Stimulated activated naive CD4-positive, alpha-beta T cell (primary cell): ENCODE measurements at places on chromosomes 7 and 10.

DNA sequence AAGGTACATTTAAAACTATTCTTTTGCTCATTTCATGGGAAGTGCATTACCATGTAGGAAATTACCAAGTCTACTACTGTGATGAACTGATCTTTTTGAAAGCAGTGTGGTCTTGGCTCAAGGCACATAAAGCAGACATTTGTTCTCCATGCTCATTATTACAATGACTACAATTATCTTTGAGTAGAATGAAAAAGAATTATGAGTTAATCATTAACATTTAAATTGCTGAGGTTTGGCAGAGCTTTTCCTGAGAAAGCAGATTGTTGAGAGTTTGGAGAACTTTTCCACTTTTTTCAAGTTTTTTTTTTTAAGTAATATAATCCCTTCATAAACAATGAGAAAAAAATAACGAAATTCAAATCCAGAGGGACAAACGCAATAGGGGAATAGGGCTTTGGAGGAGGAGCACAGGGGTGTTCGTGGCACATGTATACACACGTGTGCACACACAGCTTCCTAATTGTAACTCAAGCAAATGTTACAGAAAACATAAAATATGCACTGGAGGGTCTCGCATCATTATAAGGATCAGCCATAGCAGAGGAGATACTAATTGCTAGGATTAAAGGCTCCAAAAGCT is 8.9 kb upstream of the CUBN start:
- no peak for DNase-seq

DNA sequence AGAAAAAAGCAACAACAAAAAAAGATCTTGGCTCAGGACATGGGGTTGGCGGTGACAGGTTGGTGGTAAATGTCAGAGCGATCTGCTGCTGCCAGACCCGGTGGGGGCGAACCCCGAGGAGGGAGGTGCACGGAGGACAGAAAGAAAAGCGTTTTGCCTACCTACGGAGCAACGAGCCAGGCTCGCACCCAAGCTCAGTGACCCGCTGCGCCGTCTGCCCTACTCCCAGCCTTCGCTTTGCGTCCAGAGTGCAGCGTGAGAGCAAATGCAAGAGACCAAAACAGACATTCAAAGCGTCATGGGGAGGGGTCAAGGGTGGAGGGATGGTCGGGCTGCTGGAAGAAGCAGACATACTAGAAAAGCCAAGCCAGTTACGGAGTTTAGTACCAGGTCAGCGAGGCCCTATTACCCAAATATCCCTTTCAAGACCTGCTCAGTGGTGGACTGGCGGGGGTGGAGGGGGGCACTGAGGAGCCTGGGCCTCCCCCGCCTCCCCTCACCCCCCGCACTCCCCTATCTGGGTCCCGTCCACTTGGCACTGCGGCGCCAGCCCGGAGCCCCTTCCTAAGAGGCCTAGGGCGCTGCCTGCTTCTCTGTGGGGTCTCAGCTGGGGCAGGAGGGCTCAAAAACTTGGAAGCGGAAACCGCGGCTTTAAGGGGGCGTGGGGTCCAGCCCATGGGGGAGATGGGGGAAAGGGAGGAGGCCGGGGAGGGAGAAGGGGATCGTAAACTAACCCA is 66.9 kb downstream of the SLC29A4 start:
- no peak for DNase-seq

- DNase-seq, result no peak
Observed at GRCh38 chr10:96890172-96890513, 58.0 kb downstream of the LCOR start.

- DNase-seq, result no peak
Observed at GRCh38 chr10:77357611-77358310, 279.8 kb downstream of the KCNMA1 start.

- DNase-seq, result no peak
Observed at GRCh38 chr7:124263232-124263827, 230.5 kb upstream of the TMEM229A start.

GRCh38 chr10:97736403-97736901 is 476 bp upstream of the ZFYVE27 start:
- DNase-seq, result no peak

DNA sequence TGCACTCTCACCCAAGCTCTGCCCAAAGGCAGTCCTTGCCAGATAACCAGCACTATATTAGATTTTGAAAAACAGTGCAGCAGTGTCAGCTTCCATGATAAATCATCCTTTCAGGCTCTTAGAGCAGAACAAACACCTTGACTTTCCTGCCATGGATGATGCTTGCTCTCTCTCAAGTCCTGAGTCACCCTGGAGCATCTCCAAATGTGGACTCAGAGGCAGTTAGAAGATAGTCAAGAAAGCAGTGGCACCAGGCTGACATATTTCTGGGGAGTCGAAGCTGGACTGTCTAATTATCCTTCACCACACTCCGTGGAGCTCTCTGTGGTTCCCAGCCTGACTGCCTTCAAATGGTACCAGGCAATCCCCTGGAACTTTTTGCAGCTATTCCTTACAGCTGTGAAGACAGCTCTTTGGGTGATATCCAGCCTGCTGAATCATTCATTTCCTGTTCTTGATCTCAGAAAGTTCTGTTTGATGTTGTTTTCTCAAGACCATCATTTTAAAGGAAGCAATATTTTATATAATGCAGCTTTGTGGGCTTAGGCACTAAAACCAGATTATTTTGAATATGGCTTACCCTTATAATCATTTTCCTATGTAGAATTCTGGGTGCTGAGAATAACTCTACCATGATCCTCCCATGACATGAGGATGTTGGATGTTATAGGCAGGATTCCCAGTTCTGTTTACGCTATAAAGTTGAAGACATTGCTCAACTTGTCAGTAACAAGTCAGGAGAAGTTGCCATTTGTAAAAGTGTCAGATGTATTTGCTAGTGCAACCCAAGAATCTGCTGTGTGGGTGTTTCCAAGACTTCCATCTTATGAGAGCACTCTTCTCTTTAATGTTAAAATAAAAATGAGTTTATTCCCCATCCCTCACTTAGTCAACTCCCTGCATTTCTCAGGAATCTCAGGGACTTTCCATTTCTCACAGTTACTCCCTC is 233.8 kb downstream of the C7orf25 start:
- no peak for DNase-seq

- no peak for DNase-seq
Observed at GRCh38 chr10:14584661-14585060, 190.0 kb downstream of the FAM107B start.
